ENCODE measurements at places on chromosomes 1 and 21.

DNA sequence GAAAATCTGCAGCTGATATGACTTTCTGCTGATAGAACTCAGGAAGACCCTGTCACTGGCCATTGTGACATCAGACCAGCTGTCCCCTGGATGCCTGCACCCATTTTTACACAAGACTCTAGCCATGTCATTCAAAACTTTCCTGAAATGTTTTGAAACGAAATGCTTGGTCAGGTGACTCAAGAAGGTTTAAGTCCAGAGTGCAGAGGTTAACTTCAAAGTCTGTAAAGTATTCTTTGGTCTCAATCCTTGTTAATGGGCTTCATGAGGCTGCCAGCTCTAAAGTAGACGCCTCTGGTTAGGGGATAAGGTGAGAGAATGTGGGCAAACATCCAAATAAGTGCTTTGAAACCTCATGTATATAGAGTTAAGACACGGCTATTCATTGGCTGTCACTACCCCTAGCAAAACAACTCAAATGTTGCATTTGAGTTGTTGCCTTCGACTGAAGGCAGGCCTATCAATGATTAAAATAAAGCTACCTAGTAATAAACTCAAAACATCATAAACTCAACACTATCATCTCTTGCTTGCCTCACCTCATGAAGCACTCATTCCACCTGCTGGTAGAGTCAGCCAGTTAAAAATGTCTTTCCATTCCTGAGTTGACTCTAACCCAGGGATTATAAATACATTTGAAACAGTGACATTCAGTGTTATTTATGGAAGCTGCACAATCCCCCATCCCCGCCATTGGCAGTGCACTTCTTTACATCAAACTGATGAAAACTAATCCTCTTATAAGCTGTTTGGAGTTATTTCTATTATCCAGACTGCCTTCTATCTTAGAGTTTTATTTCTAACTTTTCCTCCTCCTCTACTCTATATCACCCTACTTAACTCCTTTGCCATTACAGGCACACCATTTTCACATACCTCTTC is 26.0 kb downstream of the RABIF start:
- DNase-seq: no peak

GRCh38 chr1:5685446-5686040 is 306.7 kb downstream of the NPHP4 start:
- no peak for DNase-seq

DNA sequence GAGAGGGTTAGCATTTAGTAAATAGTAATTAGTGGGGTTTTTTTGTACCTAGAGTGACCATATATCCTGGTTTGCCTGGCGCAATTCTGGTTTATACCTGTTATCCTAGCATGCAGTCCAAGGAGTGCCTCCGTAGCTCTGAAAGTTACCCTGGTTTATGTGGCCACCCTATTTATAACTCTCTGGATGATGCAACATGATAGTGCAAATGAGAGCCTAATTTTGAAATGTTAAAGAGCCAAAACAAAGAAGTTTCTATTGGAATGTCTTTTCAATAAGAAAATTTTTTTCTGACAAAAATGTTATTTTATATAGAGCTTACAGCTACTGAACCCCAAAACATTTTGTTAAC is 5.7 kb downstream of the AHCYL1 start:
- no peak for DNase-seq

- DNase-seq: no peak
Measured at GRCh38 chr1:112342558-112342957, 53.5 kb upstream of the CTTNBP2NL start.

DNA sequence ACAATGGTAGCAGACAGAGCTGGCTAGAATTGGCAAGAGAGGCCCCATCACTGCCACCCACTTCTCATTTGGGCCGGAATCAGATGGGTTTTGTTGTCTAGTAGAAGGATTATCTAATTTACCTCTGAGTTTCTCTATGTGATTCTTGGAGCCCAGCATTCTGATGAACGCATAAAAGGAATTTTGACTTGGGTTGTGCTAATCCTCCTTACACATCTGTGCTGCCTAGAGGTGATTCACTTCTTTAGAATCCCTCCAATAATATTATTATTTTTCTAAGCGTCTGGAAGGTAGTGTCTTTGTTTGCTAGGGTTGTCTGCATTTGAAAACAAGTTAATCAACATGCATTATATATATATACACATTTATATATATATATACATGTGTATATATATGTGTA is 118.1 kb downstream of the RUNX1 start:
- no peak for DNase-seq

DNA sequence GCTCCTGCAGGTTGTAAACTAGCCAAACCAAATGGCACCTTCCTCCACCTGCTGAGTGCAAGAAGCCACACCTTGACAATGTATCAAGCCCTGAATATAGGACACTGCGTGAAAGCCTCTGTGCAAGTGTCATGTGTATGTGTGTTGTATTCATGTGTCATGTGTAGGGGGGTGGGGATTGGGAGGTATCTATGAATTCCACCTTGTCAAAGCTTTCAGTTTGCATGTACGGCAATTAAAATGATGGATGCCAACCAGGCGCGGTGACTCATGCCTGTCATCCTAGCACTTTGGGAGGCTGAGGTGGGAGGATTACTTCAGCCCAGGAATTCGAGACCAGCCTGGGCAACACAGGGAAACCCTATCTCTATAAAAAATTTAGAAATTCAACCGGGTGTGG is 19.8 kb downstream of the CD34 start:
- DNase-seq: no peak

DNA sequence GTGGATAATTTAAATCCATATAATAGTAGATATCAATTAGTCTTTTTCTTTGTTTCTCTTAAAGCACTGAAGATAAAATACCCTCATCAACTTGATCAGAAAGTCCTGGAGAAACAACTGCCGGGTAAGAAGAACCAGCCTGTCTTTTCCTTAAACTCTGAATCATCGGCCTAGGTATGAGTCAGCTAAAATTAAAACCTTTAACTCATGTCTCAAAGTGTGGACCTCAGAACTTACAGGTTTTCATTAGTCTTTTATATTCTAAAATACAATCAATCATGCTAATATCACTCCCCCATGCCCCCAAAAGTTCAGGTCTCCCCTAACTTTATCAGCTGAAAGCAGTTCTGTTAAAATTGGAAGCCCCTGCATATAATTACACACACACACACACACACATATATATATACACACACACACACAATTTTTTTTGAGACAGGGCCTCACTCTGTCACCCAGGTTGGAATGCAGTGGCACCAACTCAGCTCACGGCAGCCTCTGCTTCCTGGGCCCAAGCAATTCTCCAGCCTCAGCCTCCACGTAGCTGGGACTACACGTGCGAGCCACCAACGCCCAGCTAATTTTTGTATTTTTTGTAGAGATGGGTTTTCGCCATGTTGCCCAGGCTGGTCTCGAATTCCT is 61.3 kb downstream of the B3GALNT2 start:
- DNase-seq: peak; percentile 46

DNA sequence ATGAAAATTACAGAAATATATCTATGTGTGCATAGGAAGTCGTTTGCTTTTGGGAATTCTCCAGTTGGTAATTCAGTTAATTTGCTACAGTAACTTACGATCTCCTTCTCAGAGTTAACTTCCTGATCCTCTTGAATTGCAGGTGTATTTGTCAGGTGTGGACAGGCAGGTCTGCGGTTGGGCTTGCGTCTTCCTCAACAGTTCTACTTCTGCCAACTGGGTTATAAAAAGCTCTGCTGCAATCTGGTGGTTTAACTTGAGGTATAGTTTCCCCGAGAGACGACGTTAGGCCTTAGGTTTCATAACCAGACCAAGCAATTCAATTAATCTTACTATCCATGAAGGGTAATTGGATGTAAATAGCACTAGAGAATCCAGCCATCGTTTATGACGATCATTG is 88.2 kb downstream of the GABPA start:
- DNase-seq: no peak

DNA sequence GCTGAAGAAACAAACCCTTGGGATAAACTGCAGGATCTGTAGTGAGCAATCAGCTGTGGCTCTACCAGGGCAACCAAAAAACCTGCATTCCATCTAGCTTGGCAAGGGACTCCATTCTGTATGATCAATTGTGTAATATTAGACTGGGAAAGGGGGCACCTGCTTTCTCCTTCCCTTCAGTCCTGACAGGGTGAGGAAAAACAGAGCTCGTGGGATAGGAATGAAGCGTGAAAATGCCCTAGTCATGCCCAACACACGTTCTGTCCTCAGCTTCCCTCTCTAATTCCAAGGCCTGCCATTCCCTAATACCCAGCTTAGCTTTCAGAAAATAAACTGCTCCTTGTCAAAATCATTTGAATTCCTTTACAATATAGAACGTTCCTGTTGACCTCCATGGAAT is 442.3 kb downstream of the PLPP3 start:
- DNase-seq: no peak

DNA sequence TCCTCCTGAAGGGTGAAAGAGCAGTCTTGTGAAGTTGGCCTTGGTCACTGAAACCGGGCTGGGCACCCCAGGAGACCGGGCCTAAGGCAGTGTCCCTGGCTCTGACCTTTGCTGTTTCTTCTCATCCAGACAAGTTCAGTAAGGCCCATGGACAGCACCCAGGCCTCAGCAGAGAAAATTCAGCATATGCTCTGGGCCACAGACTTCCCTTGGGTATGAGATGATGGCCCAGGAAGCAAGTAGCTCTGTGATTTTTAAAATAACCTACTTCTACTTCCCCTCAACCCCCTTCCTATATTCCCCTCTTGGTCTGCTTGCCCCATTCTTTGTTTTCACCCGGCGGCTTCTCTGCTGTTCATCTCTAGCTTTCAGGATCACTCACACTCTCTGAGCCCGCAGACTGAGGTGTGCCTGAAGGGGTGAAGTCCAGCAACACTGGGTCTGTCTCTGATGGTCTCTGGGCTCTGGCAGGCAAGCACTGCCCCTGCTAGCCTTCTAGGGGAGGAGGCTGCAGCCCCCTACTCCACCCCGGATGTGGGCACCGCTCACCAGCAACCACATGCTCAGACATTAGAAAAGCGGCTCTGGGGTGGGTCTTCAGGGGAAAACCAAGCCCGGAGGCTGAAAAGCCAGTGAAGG is 2.9 kb upstream of the GPR25 start:
- no peak for DNase-seq

DNA sequence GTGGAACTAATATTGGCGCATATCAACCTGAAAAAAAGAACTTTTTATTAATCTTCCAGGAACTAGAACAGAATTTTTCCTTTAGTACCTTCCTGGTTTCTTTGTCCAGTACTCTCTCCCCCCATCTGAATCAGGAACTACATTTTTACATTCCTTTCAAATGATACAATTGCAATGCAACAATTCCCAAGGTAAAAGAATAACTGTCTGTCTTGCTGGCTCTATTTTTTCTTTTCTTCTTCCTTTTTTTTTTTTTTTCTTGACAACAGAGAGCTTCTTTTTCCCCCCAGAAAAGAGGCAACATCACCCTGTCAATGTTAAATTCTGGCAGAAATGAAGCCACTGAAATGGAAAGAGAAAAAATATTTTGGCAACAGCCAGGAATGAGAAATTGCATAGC is 4.5 kb upstream of the CD101 start:
- DNase-seq: no peak

- DNase-seq: no peak
Measured at GRCh38 chr1:204036882-204037655, 35.8 kb upstream of the SOX13 start.

- no peak for DNase-seq
Measured at GRCh38 chr1:22529901-22530621, 33.2 kb upstream of the EPHA8 start.

GRCh38 chr1:157415661-157416060 is 136.7 kb downstream of the FCRL5 start:
- DNase-seq: no peak

DNA sequence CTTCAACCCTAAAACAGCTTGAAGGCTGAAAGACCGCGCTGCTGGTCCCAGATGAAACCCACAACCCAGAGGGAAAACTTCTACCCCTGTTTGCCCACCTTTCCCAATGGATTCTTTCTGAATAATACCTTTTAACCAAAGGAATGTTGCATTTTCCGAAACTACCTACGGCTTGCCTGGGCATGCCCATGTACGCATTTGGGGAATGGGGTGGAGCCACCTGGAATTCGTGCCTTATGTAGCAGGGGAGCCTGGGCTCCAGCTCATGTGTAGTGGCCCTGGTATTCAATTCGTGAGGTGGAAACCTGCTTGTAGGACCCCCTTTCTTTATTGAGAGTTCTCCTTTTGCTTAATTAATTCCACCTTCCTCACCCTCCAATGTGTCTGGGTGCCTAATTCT is 256.6 kb upstream of the RGS18 start:
- no peak for DNase-seq

- DNase-seq: no peak
Measured at GRCh38 chr1:186783193-186783592, 45.6 kb upstream of the PLA2G4A start.

DNA sequence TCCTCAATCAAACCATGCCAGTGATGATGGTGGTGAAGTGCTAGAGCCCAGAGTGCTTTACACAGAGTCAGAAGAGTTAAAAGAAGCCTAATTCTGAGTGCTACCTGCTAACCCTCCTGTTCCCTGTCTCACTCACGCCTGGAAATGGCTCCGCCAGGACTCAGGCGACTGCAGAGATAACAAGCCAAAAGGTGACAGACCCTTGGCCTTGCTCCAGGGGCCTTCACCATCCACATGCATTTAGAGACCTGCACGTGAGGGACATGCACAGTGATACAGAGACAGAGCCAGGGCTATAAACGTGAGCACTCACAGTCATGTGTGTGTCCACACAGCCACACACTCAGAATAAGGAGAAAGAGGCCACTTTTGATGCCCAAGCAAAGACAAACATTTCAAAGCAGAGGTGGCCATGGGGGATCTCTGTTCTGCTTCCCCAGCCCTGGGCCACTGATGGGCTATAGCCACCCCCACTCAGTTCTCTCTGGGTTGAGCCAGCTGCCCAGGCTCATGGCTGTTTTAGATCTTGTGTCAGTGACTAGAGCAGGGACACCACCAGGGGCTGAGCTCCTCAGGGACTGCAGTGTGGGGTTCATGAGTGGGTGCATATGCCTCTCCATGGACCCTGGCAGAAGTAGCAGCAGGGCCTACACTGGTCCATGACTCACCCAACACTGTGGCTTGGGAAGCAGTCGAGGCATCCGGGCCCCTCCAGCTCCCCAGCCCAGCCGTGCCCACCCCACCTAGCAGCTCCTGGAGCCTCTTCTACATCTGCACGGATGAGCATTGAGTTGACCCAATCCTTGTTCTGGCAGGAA is 117.2 kb downstream of the EPHB2 start:
- no peak for DNase-seq

DNA sequence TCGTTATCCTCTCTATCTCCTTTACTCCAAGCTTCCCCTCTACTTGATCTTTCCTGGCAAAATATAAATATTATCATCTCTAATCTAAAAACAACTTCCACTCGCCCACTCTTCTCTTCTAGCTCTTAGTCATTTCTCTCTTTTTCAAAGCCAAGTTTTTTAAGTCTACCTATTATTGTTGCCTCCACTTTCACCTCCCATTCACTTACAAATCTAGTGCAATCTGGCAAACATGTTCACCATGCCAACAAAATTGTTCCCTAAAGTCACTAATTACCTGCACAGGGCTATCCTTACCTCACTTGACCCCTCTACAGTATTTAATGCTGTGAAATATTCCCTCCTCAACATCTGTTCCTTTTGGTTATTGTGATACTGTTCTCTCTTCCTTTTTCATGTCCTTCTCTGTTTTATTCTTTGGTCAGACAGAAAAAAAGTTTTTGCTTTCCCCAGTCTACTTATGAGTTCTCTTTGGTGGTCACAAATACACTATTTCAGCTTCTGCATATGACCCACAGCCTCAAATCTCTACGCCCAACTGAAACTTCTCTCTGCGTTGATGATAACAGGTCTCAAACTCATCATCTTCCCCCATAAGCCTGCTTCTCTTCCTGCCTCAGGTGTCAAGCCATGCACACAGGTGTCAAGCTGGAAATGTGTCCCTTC is 31.9 kb upstream of the RAP1A start:
- no peak for DNase-seq
